NB4 (cell line): ENCODE measurements at places on chromosomes 1 and 21.

DNA sequence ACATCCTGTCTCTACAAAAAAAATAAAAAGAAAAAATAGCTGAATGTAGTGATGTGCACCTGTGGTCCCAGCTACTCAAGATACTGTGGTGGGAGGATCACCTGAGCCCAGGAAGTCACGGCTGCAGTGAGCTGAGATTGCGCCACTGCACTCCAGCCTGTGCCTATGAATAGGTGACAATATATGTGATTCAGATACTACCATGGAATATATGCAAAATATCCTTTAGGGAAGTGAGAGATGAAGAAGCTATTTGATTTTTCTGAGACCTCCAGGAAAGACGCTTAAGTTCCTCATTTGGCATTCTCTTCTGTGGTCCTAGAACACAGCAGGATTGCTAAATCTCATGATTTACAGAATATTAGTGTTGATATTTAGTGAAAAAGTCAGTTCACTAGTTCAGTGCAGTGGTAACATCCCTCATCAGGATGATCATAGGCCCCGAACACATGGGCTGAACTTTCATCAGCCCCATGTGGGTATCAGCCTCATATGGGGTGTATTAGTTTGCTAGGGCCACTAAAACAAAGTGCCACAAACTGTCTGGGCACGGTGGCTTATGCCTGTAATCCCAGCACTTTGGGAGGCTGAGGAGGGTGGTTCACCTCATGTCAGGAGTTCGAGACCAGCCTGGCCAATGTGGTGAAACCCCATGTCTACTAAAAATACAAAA is 6.0 kb upstream of the VASH2 start:
- no peak for DNase-seq

- no peak for DNase-seq
Measured at GRCh38 chr1:18469514-18469913, 11.2 kb upstream of the KLHDC7A start.

DNA sequence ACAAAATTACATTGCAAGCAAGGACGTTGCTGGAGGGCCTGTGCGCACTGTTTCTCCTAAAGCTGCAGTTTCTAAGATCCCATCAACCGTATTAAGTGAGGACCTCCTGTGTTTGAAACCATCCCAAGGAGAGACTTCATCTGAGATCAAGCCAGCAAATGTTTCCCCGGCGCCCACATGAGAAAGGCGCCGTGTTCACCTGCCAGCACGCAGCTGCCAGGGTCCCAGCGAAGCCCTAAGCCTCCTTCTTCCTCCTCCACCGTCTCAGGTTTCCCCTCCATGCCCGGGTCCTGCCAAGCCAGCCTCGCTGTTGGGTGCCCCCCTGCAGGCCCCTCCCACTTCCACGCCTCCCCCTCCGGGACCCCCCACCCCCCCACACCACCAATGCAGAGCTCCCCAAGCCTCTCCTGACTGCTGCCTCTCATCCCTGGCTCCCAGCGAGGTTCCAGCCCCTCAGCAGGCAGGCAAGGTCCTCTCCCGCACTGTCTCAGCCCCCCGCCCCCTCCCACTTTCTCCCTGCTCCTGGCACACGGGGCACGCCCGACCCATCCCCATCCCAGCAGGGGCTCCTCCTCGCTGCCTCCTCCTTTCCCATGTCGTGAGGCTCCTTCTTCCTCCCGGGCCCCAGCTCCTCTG is 8.6 kb upstream of the TFF1 start:
- no peak for DNase-seq

DNA sequence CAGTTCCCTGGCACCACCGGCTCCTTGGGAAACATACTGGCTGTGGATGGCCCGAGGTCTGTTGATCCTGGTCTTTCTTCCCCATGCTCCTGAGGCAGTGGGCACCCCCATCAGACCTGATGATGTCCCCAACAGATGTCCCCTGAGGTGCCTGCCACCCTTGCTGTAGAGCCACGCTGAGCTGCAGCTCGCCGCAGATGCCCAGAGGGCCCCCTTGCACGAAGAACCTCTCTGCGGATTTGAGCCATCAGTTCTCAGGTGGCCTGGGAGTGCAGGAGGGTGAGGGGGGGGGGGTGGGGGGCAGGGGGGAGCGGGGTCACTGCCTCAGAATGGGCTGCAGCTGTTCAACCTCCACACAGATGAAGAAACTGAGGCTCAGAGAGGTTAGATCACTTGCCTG is 60.9 kb downstream of the GLIS1 start:
- DNase-seq, result no peak

GRCh38 chr1:62621907-62622306 is 24.6 kb downstream of the ANGPTL3 start:
- peak; percentile 23 for DNase-seq

DNA sequence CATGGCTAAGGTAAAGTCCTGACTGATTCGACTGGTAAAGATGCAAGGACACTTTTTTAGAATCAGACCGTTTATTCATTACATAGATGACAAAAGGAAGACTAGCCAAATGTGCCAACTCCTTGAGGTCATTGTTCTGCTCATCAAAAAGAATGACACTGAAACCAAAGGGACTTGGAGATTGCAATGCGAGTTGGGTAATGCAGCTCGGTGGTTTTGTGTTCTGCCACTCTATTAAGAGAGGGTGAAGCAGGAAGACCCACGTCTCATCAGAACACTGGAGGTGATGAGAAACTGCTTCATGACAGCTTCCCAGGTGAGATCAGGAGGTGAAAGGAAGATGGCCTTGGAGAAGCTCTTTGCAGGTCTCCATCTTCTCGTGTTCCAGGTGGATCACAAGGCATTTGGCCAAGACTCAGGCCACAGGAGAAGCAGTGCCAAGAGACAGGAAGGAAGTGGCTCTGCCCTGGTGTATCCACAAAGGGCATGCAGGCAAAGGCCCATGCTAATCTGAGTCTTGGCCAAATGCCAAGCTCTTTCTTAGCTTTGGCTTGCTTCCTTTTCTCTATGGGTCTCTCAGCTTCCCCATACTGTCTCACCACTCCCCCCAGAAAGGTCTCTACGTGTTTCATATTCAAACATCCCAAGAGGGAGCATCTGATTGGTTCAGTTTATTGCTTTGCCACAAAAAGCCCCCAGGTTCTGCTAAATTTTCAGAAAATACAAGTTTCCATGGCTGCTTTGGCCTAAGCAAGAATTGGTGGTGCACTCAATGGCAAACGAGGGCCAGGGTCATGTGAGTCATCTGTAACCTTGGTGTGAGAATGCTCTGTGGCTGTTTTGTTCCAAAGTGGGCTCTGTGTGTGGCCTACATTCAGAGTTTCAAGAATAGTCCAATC is 5.7 kb upstream of the CCT8 start:
- DNase-seq, result peak; percentile 76

DNA sequence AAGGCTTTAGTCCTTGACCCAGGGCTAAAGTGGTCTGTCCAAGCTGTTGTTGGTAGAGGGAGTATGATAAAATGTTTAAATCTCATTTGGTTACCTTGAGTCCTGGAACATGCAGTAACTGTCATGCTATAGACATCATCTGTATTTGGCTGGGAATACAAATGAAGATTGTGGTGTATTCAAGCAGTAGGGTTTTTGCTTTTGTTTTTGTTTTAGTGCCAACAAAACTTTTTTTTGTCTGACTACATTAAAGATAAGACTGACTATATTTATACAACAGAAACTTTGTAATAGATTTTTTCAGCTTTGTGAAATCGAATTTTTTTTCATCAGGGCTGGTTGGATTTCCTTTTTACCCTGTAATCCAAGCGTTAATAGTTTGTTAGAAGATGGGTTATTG is 7.4 kb upstream of the SARS1 start:
- DNase-seq, result no peak

DNA sequence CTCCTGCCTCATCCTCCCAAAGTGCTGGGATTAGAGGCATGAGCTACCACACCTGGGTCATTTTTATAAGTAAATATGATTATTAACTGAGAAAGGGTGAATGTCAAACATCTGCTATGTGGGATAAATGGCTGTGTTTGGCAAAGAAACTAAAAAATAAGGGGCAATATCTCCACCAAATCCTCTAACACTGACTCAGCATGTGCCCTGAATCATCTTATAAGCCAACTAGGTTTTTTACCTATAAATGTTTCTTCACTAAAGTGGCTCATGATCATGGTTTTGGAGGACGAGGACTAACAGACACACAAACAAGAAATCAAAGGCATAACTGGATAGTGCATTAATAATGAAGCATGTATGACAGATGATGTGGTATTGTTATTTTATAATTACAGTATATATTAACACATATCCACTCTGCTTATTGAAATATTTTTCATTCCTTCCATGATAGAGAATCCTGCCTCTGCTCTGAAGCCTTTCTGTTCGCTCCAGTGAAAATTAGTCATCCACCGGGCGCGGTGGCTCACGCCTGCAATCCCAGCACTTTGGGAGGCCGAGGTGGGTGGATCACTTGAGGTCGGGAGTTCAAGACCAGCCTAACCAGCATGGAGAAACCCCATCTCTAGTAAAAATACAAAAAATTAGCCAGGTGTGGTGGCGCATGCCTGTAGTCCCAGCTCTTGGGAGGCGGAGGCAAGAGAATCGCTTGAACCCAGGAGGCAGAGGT is 11.7 kb upstream of the ARHGAP29 start:
- DNase-seq, result no peak

- DNase-seq, result no peak
Measured at GRCh38 chr1:15851210-15852035, 3.9 kb downstream of the SPEN start.

DNA sequence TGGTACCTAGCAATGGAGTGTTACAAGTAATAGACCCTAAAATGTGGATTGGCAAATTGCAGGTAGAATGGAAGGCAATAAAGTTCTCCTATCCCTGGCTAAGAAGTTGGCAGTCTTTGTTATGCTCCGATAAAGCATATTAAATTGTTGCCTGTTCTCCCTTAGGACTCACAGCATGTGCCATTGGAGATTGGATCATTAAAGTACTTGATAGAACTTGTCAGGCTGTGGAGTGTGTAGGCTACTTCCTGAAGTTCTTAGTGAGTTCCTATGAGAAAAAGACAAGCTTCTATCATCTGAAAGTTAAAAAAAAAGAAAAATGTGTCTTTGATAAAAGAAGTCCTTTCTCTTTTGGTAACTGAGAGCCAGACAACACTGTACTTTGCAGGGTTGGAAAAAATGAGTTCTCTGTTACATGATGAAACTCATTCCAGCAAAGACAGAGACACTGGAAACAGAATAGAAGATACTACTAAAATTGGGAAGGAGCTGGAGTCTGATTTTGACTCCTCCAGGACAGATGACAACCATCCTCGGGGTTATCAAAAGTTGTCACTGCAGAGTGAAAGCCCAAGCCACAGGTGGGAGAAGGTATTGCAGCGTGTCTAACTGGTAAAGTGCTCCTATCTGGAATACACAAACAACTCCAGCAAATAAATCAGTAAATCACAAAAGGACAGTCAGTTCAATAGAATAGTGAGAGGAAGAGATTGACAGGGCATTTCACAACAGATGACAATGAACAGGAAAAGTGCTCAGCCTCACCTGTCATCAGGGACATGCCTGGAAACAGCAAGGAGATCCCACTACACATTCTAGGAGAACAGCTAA is 87.5 kb upstream of the WDR26 start:
- no peak for DNase-seq

DNA sequence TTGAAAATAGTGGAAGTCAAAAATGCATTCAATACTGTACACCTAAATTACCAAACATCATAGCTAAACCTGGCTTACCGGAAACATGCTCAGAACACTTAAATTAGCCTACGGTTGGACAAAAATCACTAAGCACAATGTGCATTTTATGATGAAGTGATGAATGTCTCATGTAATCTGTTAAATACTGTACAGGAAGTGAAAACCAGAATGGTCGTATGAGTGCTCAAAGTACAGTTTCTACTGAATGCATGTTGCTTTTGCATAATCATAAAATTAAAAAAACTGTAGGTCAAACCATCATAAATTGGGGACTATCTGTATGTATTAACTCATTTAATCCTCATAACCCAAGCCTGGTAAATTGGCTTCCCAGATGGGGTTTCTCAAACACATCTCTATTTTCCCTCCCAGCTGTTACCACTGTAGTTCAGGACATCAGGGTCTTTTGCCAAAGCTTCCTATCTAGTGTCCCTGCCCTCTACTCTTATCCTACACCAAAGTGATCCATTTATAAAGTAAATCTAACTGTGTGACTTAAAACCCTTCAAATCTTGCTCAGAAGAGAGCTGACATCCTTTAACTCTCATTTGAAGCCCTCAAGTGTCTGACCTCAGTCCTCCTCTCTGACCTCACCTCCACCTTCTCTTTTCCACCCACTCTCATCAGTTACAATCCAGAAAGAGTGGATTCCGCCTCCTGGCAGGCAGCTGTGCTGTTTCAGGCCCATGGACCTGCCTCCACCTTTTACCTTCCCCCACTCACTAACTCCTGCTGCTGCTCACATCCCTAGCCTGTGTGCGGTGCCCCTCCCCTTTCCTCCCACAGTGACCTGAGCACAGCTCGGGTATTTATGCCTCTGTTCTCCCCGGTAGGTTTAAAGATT is 356.4 kb upstream of the ST6GALNAC5 start:
- no peak for DNase-seq

- no peak for DNase-seq
Measured at GRCh38 chr1:213868482-213868881, 119.3 kb upstream of the PROX1 start.

DNA sequence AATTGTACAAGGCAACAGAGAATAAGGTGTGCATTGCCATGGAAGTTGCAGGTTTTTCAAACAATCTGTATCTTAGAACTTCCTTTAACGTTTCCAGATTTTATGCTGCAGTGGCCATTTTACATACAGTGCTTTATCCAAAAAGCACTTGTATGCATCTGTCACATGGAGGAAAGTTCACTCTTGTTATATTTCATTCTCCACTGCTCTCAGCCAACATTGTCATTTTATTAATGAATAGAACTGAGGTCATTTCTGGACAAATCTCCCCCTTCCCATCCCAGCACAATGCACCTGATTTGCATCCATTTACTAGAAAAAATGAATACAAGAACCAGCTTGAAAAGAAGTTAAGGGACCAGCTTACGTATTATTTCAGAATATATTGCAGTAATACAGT is 342.0 kb downstream of the USP25 start:
- no peak for DNase-seq

DNA sequence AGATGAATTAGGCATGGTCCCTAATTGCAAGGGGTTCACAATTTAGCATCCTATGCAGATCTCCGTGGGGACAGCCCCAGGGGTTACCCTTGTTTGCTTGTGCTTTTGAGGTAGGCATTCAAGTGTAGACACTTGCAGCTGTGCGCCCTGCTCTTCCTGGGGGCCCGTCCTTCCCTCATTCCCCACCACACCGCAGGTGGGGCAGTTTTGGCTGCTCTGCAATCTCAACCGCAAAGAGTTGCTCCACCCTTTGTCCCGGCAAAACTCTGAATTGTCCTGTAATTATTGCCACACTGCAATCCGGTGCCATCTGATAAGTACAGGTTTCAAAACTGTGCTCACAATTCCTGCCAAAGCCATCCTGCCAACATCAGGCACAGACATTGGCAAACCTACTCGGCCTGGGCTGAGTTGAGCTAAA is 65.4 kb upstream of the LYST start:
- peak; percentile 95 for DNase-seq

DNA sequence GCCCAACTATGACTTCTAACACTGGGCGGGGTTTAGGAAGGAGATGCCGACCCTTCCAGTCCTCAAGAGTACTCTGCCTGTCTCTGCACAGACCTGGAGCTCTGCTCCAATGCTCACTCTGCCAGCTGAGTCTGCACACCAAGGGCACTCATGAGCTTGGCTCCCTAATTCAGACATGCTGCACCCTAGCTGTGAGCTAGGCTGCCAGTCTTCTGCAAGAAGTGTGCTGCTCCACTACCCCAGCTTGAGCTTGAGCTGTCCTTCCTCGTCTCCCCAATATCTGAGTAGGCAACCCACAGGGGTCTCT is 13.2 kb downstream of the TP53BP2 start:
- peak; percentile 77 for DNase-seq

GRCh38 chr1:96978444-96978843 is 256.9 kb downstream of the PTBP2 start:
- DNase-seq, result no peak
